ENCODE measurements at places on chromosomes 6 and 20.

DNA sequence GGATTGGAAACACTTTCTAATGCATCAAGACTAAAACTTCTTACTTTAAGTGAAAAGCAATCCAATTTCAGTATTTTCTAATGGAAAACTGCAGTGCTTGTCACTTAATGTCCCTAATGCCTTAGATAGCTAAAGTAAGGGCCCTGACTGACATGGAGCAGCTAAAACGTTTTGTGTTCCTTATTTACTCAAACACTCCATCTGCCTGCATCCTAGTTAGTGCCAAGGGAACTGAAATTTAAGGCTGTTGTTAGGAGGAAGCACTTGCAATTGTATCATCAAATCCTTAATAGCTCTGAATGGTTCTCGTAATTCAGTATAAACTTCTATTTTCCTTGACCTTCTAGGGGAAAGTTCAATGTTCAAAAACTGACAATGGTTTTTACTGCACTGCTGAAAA is 127.4 kb downstream of the GJA10 start:
- DNase-seq, result no peak

- no peak for DNase-seq
These were observed 195.5 kb upstream of the FOXA2 start for GRCh38 chr20:22779878-22780277.

DNA sequence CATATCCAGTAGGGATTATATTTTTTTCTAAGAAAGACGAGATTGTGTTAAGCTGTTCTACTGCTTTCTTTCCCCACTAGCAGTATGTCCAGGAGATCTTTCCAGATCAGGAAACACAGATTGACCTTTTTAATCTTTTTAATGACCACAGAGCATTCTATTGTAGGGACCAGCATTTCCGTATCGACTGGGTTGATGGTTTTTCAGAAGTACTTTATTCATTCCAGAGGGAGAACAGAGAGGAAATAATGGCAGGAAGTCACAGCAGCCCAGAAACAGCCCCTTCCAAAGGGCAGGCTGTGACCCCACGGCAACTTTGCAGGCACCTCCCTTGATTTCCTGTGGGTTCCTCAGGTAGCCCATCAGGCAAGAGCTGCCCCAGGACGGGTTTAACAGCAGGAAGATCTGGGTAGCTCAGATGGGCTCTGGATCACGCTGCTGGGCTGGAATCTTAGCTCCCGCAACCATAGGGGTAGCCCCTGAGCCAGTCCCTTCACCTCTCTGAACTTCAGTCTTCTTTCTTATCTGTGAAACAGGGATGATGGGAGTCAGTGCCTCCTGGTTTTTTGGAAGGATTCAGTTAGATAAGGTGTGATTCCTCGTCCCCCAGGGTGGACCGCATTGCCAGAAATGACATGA is 23.8 kb upstream of the CHMP4B start:
- no peak for DNase-seq

DNA sequence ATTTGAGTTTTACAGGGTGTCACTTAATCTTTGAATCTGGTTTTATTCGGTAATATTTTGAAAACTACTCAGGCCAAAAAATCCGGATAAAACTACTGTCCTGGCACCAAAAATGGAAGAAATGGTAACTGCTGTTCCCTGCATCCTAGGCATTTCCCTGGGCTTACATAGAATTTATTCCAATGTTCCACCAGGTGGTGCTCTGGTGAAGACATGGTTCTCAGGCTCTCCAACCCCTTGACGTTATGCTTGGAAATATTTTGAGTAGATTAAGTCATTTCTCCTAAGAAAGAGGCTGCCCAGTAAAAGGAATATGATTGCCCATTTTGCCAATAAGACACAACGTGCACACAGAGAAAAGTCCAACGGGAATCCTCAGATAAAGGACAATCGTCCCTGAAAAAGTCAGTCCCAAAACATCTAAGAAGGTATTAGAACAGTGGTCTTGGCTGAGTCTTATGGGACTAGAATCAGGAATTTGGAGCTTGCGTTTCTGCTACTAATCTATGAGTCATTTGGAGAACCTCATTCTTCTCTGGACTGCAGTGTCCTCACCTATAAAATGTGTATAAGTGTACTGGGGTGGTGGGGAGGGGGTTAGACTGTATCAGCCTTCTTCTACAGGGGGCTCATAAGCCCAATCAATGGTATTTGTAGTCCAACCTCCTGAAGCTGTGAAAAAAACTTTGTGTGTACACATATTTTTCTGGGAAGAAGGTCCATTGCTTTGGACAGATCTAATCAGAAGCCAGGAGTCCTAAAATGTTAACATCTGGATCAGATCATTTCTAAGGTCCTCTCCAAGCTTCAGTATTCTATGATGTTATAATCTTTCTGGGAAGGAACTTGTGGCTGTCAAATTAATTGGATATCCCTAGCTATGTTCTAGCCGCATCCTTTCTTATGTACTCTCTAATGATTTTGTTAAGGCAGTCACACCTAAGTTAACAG is 131.0 kb upstream of the BMP2 start:
- no peak for DNase-seq

DNA sequence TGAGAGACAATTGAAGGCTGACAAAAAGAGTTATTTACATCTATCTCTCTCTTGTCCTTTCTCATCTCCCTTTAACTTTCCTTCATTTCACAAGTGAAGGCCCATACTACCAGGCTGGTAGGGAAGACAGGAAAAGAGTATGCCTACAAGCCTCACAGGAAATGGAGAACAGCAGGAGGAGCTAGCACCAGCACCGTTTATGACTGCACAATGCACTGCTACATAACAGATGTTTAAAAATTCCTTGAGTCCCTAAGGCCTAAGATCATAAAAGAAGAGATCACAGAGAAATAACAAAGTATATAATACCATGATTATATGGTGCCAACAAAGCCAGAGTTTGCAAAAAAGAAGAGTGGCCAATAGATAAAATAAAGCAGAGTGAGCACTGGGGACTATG is 194.8 kb downstream of the UNC5CL start:
- no peak for DNase-seq

GRCh38 chr6:95352064-95352795 is 225.1 kb upstream of the MANEA start:
- no peak for DNase-seq

GRCh38 chr6:44630125-44631028 is 242.9 kb downstream of the CDC5L start:
- peak; percentile 3 for DNase-seq

- DNase-seq, result no peak
These were observed 120.6 kb upstream of the TMEM181 start for GRCh38 chr6:158439255-158439654.

DNA sequence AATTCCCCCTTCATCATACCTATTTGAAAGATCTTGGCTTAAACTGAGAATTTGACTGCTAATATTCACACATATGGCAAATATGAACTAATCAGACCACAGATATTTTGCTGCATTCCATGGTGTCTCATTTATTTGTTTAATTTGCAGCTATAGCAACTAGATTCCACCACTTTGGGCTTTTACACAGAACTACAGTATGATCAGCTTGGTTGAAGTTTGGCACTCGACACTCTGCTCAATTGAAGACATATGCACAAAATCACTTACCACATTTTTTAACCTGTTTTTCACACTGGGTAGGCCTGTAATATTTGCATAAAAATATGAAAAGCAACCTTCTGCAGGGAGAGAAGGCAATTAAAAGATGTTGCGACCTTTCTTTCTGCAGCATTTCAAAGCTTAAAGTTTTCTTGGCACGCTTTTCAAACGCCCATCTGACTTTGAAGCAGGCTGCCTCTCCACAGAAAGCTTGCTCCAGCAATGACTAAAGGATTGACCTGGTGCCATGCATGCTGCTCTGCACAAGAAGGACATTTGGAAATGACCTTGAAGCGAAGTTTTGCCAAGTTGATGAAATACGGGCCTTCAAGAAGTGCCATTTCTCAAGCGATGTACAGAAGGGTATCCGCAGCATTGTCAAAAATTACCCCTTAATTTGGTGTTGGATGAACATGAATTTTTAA is 126.7 kb downstream of the AIG1 start:
- no peak for DNase-seq

DNA sequence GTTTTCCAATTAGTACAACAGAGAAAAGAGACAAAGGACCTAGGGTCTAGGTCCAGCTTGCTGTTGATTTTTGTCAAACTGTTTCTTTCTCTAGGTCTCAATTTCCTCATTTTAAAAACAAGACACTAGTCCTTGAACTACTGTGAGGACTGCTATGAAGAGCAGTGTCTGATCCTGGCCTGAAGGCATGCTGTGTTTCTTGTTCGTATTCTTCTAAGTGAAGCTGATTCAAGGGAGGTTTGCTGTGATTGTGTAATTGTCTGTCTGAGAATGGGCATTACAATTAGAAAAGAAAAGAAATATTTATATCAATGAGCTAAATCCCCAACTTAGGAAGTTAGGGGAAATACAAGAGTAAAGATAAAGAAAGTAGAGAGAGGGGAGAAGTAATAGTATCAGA is 228.2 kb upstream of the SUPT3H start:
- DNase-seq, result no peak

DNA sequence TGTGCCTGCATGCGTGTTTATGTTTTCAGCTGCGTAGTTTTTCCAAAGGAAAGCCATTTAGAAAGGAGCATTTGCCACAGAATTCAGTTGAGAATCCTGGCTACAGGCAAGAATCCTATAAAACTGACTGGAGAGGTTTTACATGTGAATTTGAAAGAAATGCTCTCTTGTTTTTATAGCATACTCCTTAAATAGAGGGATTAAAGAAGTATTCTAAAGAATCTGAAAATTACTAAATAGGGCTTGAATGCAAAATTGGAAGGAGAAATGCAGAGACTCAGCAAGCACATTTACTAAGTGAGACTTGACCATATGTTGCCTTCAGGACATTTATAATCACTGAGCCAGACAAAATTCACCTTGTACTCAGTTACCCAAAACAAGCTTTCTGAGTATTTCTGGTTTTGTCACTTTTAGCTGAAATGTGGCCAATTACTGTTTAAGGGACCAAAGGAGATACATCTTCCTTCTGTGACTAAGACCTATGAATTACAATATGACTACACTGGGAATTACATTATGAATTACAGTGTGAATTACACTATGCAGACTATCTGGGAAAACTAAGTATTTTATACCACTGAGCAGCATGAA is 107.4 kb upstream of the ASCC3 start:
- DNase-seq, result no peak

Measured in C1 segment of cervical spinal cord (tissue), 14 donors.